ENCODE measurements at places on chromosomes 12 and 14.

GRCh38 chr12:5776091-5776490, 169.0 kb downstream of the ANO2 start:
- no peak for DNase-seq

DNA sequence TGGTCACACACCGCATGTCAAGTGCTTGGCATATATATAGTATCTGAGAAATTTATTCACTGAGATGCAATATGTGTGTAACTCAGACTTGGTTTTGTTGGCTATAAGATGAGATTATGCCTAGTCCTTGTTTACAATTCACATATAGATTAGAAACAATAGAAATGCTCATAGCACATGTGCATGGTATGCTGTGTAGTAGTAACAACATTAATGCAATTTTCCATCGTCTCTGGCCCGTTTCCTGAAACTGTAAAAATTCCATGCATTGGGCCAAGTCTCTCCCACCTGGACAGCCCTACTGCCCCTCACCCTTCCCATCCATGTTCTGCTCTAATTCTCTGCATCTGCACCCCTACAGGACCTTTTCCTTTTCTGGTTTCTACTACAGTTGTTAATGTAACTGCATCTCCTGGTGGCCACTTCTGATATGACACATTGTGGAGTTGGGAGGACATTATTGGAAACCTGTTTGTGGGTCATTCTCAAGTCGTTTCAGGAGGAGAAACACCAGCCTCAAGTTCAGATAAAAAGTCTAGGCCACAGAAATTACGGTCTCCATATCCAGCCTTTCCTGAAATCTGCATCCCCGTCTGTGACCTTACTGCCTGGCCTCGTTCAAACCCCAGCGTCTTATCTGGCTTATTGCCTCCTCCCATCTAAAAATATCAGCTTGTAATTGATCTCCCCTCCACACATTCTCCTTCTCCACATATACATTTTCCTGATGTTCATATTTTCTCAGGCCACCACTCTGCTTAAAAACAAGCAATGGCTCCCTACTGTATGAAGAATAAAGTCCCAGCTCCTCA, 37.5 kb downstream of the EMP1 start:
- peak; percentile 89 for DNase-seq

GRCh38 chr12:38628288-38628687, 277.1 kb downstream of the CPNE8 start:
- no peak for DNase-seq

- DNase-seq: peak; percentile 79
Observed at GRCh38 chr12:6827982-6828780, at the start of gene P3H3. TSS of gene P3H3 (plus strand) at chr12:6828407. CDS start at chr12:6828441, 34 bp downstream.

DNA sequence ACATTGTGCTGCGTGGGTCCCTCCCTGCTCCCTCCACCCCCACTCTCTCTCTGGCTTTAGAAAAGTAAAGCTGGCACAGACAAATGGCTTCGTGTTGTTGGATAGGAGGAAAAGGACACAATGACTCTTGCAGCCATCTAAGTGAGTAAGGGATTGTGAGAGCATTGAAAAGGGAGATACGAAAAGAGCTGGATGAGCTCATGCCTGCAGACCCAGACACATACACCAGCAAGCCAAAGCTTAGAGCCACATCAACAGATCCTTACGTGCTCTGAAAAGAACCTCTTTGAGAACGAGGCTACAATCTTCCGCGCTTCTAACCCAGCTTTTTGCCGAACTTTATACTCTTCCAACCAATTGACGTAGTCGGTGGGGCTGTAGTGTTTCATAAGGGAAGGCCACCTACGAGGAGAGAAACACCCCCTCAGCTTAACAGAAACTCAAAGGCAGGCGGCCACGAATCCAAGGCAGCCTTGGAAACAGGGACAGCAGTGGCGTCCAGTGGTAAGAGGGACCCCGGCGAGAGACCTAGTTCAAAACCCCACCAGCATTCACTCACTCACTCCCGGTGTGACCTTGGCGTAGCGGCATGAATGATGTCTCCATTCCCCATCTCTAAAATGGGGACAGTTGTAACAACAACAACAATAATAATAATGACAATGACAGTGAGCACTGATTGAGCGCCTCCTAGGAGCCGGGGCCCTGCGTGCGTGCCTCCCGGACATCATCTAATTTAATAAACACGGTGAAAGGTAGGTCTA, 1.1 kb downstream of the FBXO21 start:
- DNase-seq: no peak

- DNase-seq: no peak
Observed at GRCh38 chr12:40502322-40502721, 189.9 kb upstream of the CNTN1 start.

DNA sequence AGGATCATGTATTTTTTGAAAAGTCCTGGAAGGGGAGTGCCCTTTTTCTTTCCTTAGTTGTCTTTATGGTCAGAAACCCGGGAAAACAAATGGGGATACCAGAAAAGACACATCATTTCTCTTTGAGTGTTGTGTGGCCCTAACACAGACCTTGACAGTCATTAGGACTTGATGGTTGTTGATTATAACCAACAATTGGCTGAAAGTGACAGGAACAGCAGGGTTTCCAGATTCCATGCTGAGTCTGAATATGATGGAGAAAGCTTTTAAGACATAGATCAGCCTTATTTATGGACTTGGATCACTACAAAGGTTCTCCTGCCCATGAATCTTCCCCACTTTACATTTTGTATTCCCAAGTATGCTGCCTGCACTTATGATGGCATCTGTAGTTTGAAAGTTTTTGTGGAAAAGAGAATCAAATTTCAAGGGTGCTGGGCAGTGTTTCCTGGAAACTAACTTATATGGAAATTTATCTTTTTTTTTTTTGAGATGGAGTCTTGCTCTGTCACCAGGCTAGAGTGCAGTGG, 30.4 kb downstream of the POLR3B start:
- DNase-seq: no peak

- DNase-seq: no peak
Observed at GRCh38 chr14:104318558-104319490, 180.4 kb downstream of the KIF26A start.

GRCh38 chr12:117388951-117389446, 27.6 kb upstream of the NOS1 start:
- DNase-seq: no peak

GRCh38 chr14:34951286-34951685, 31.5 kb upstream of the SRP54 start:
- no peak for DNase-seq

All from DMS53 (cell line).